ENCODE measurements at places on chromosomes 12 and 14. TPM values are rescaled to one million over a fixed set of nuclear protein-coding genes. Genes with fewer than 3 reads are reported as not detected.

The RPL10L gene
- not detected for total RNA-seq

The BICDL1 gene
- 157 TPM for total RNA-seq

The AICDA gene
- not detected for total RNA-seq

The EPYC gene
- total RNA-seq = not detected

DNA sequence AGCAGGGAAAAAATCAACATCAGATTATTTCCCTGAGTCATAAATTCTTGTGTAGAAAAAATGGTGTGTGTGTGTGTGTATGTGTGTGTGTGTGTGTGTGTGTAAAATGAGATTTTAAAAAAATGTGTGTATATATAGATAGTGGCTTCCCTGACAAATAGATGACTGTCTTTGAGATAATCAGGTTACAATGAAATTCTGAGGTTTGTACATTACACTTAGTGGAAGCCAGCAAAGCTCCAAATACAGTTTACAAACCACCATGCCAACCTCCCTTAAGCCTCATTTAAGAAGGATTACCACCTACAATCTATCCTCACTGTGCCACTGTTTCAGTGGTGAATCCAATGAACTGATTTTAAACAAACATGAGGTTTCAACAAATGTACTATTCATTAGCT, 93.8 kb downstream of the MED13L start:
- no peak for DNase-seq

- DNase-seq = no peak
Observed at GRCh38 chr12:100593490-100593889, 20.0 kb downstream of the GAS2L3 start.

GRCh38 chr12:76980196-76980595, 85.2 kb downstream of the E2F7 start:
- no peak for DNase-seq
